Tibial nerve (tissue), 4 donors: ENCODE measurements at places on chromosomes 4 and X.

DNA sequence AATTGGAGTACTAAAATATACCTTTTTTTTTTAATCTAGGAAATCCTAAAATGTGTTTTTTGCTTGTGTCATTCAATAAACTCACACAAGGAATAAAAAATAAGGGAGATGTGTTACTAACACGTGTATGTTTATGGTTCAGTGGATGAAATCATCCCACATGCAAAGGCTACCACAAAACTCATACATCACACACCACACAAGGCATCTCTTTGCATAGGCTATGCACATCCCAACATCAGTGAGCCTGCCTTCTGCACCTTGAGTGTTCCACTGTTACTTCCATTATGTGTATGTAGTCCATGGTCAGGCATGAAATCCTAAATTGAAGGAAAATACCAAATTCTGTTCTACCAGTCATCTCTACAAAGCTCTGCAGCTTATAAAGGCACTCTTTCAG is 213.1 kb downstream of the DCTD start:
- DNase-seq, result no peak

DNA sequence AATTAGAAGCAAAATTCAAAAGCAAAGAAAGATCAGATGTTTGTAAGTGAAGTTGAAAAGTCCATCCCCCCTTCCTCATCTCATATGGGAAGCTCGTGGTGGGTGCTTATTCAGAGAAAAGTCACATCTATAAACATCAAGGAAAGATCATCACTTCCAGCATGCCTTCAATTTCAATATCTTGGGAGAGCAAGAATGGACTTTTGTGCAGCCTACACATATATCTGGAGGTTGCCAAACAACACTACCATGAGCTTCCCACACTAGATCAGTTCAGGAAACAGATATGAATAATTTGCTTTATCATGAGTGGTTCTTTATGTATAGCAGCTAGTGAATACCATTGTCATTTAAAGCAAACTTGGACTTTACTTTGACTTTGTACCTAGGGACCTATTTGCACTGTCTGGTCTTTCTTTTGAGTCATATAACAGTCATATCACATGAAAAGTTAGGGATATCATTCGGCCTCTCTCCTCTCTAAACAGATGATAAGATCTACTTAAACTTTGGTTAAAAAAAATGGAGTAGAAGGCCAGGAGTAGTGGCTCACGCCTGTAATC is 5.6 kb upstream of the TBL1X start:
- DNase-seq, result no peak

DNA sequence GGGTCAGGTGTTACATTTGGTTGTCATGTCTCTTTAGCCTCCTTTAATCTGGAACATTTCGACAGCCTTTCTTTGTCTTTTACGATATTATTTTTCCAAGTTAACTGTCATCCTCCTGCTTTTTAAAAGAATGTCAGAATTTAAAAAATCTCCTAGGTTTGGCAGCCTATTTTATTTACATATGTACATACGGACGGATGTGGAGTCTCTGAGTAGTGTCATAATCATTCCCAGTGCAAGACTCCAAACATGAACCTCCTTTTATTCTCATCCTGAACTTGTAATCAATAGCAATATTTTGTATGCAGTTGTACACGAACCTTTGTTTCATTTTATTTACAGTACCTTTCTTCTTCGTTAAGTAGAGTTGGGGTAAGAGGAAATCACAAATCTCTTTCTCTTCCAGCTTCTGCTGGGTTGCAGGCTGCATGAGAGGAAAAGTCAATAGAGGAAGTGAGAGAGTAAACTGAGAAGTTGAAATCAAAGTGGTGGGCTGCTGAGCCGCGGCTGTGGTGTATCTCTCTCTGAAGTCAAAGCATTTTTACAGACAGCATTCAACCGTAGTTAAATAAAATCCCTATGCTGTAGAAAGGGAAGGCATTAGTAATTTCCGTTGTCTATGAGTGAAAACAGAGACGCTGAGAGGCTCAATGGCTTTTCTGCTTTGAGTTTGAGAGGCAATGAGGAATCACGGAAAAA is 53.9 kb upstream of the RPS6KA3 start:
- DNase-seq, result no peak

- DNase-seq, result no peak
These were observed 27.3 kb upstream of the CHRNA9 start for GRCh38 chr4:40307627-40308497.

GRCh38 chrX:133653358-133653757 is 238.1 kb upstream of the GPC4 start:
- DNase-seq, result no peak

- DNase-seq, result no peak
These were observed 1157.6 kb upstream of the TENM3 start for GRCh38 chr4:181085557-181085956.

- no peak for DNase-seq
These were observed 23.8 kb upstream of the CXorf38 start for GRCh38 chrX:40671126-40671525.

DNA sequence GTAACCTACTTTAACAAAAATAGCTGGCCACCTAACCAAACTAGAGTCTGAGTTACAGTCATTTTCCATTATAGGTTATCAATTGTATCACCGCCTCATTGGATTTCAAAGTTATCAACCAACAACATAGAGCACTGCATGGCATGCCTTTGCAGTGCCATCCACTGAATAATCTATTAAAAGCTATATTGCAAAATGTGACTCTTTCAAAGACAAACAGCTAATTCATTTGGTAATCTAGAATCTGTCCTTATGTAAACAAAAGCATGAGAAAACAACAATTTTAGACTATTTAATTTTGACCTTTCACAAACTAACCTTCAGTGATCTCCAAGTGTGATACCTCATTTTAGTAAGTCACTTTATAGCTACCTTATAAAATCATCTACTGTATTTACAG is 144.2 kb upstream of the SH3RF1 start:
- DNase-seq, result no peak

DNA sequence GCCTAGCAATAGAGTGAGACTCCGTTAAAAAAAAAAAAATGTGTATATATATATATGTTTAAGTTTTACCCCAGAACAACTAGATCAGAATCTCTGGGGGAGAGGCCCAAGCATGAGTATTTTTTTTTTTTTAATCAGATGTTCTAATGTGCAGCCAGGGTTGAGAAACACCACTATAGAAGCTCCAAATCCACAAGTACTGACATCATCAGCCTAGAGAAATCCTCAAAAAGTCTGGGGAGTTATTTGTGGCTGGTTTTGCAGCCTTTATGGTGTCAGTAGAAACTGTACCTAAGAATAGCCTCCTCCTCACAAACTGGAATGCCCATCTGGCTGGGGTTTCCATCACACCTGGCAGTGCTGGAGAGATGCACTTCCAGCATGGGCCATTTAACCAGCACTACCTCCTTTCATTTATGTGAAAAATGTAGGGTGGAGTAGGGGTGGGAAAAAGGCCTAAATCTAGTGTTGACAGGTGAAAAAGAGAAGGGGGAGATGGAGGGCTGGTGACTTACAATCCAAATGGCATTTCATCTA is 93.5 kb downstream of the CBLL2 start:
- DNase-seq, result no peak

- no peak for DNase-seq
These were observed 48.7 kb upstream of the ARHGEF6 start for GRCh38 chrX:136829413-136829812.

DNA sequence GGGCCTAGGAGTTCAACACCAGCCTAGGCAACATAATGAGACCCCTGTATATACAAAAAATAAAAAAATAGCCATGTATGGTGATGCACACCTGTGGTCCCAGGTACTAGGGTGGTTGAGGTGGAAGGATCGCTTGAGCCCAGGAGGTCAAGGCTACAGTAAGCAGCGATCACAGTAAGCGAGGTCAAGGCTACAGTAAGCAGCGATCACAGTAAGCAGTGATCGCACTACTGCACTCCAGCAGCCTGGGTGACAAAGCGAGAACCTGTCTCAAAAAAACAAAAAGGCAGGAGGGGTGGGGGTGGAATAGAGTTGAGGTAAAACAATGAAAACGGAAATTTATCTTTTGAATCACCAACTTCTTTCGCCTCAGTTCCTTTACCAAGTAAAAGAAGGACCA is 29.4 kb downstream of the TBCK start:
- DNase-seq, result no peak

- DNase-seq, result no peak
These were observed 8.7 kb downstream of the C1QTNF7 start for GRCh38 chr4:15436513-15436912.

DNA sequence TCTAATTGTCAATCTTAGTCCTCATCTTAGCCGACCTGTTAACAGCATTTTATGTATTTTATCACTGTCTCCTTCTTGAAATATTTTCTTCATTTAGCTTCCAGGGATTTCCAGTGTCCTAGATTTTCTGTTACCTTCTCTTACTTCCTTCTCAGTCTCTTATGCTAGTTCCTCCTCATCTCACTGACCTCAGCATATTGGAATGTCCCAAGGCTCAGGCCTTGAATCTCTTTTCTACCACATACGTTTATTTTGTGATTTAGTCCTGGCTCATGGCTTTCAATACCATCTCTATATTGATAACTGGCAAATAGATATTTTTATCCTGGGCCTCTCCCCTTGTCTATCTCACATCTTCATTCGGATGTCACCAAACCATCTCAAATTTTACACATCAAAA is 61.1 kb downstream of the IQCM start:
- DNase-seq, result no peak

DNA sequence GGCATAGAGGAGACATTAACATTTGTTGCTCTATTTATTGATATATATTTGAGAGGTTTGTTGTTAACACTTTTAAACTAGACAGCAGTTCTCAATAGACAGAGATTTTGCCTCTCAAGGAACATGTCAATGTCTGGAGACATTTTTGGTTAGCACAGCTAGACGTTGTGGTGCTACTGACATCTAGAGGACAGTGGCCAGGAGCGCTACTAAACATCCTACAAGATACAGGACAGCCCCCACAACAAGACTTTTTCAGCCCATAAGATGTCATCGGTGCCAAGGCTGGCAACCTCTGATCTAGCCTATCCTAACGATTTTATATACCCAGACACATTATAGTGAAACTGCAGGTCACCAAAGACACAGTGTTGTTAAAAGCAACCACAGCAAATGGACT is 18.4 kb upstream of the CTSO start:
- DNase-seq, result no peak

GRCh38 chr4:53199356-53199755 is 166.5 kb downstream of the SCFD2 start:
- DNase-seq, result no peak

GRCh38 chrX:37995428-37995827 is 10.9 kb upstream of the SYTL5 start:
- DNase-seq, result no peak

DNA sequence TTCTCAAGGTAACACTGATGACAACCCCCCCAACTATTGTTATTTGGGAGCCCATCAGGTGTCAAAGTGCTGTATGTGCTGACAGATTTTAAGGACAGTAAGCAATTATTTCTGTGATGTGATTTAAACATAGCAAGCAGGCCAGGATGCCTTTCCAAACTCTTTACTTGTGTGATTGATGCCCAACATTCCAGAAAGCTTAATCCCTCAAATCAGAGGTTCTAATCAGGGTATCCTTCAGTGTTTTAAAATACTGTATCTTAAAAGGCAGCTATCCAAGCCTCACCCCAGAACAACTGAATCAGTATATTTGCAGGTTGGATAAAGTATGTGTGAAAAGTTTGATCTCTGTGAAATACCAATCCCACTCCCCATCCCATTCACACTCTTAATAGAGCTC is 119.7 kb downstream of the GASK1B start:
- DNase-seq, result no peak

DNA sequence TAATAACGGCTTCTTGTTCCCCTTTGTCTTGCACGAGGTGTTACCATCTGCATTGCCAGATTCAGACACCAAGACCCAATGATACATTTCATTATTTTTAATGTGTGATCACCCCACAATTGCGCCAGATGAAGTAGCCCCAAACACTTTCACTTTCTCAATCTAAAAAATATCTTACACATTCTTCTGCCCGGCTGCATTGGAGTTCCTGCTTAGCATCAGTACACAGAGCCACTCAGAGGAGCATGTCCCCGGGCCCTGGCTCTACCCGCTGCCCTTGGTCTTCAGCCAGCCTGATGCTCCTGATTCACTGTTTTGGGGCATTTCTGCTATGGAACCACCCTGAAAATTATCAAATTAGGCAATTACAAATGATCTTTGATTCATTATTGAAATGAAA is 66.0 kb upstream of the TENM3 start:
- no peak for DNase-seq

- no peak for DNase-seq
These were observed 359.7 kb downstream of the ADAM29 start for GRCh38 chr4:175277816-175278215.

DNA sequence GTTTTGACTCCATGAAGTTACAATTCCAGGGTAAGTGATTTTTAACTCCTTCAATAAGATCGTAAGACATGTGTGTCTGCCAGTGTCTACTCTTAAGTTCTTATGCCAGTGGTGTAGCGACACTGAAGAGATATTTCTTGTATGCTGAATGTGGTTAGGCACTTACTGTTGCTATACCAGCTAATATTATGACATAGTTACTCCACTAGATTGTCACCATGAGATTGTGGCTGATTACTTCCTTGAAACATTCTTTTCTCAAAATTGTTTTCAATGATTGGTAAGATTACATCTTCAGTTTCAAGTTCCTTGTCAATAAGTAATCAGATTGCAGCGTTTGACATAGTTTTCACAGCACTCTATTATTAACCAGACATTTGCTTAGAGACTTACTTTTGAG is 60.6 kb upstream of the PAGE5 start:
- no peak for DNase-seq

DNA sequence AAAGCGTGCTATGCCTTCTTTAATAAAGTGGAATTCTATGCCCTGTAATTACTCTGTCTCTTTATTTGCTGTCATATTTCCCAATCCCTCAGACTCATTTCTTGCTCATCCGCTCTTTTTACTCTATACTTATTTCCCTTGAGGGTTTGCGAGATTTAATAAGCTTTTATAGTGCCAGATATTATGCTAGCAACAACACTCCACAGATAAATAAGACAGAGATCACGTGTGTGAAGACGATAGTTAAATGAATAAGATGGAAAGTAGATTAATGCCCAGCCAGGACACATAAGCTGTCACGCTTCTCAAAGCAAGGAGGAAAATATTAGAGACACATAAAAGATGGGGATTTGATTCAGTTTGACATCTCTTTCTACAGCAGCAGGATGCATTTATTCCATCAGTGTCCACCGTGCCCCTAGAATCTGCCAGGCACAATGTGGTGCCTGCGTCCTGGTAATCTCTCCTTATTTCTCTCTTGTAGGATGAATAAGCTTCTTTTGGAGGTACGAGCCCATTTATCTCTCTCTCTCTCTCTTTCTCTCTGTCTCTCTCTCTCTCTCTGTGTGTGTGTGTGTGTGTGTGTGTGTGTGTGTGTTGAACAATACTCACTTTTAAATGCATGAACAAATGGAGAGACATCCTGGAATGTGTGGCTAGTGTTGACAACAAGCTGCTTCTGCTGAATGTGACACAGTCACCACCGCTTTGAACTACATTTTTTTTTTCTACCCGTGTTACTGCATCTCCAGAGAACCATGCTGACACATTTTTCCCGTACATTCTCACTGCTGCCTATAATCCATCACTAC is 48.2 kb downstream of the TMEM156 start:
- DNase-seq, result no peak

- no peak for DNase-seq
These were observed 73.8 kb downstream of the FAM184B start for GRCh38 chr4:17707671-17708070.

- DNase-seq, result no peak
These were observed 148.6 kb downstream of the GC start for GRCh38 chr4:71635139-71635748.
